ENCODE measurements at places on chromosomes 1 and 21. TPM values are rescaled to one million over a fixed set of nuclear protein-coding genes. Genes with fewer than 3 reads are reported as not detected.

MROH7 gene
- total RNA-seq: not detected

RBP7 gene
- 5.8 TPM for total RNA-seq

FALEC gene
- not detected for total RNA-seq

KRTAP12-2 gene
- total RNA-seq: not detected

CYP4A11 gene
- not detected for total RNA-seq

E2F2 gene
- 2.9 TPM for total RNA-seq

SLC44A3 gene
- total RNA-seq: 1.8 TPM

TCHHL1 gene
- total RNA-seq: not detected

HES3 gene
- total RNA-seq: not detected

Measured in A549 treated with dexamethasone at 1 μM for 4 hours (cell line).